Activated CD4-positive, alpha-beta T cell treated with anti-CD3 and anti-CD28 coated beads, Interleukin-2, amount 10 ng/mL, durations not matched to agents 7 days and 5 days (primary cell): ENCODE measurements at places on chromosomes 3 and 15.

GRCh38 chr3:128070898-128071591 lies 18.8 kb downstream of the SEC61A1 start:
- H3K4me3 ChIP-seq, result no peak overlapping the region
- H3K36me3 ChIP-seq, result peaks cover 42% of the 10 kb centered on the region
- peaks cover 10% of the 10 kb centered on the region for H3K4me1 ChIP-seq

GRCh38 chr3:53229171-53229570 lies 26.7 kb downstream of the TKT start:
- no peak for DNase-seq
- no peak overlapping the region for H3K27ac ChIP-seq
- no peak overlapping the region for H3K4me3 ChIP-seq
- H3K4me1 ChIP-seq, result peaks cover 2% of the 10 kb centered on the region

- DNase-seq, result no peak
- H3K27ac ChIP-seq, result peak overlapping the region; percentile 1
- H3K4me1 ChIP-seq, result peaks cover 46% of the 10 kb centered on the region
Measured at GRCh38 chr3:32453346-32453745, 49.3 kb downstream of the CMTM6 start.

DNA sequence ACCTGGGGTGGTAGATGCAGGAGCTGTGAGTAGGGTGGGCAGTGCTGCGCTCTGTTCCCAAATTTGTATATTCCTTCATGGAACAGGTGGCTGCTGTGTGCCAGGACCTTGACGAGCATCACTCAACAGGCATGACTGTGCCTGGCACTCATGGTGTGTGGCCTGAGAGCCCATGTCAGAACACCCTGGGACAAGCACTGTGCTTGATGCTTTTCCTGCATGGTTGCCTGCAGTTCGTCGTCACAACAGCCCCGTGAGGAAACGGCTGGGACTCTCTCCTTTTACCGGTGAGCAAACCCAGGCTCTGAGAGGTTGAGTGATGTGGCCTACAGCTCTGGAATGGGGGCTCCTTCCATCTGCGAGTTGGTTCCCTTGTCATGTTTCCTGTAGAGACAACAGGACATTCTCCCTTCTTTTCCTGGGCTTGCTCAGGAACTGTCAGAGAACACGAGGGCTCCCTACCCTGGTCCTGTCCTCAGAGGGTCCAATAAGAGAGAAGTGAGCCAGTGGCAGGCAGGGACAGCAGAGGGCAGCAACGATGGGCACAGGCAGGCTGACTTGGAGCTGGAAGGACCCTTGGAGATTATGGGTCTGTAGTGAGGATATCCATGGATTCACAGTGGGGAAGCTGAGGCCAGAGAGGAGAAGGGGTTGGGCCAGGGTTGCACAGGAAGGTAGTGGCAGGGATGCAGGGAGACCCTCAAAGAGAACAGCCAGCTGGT lies 37.4 kb downstream of the PRKCD start:
- no peak for DNase-seq
- no peak overlapping the region for H3K27ac ChIP-seq
- H3K27me3 ChIP-seq, result no peaks in the 10 kb centered on the region
- no peak overlapping the region for H3K4me3 ChIP-seq
- no peaks in the 10 kb centered on the region for H3K36me3 ChIP-seq

DNA sequence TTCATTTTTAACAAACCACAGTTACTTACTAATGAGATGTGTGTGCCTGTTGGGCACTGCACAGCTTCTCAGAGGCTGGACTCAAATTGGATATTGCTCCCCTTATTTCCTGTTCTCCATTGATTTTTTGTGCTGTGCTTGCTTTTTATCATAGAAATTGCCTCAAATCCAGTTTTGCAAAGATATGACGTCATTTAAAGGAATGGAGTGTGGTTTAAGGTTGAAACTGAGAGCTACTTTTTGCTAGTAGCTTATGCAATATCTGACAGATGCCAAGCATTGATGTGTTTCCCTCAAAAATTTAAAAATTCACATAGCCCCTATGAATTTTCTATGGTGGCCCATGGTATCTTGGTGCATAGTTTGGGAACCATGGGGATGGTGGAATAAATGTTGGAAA lies 67.7 kb upstream of the ROPN1 start:
- H3K4me3 ChIP-seq, result no peak overlapping the region
- H3K4me1 ChIP-seq, result no peaks in the 10 kb centered on the region
- peaks cover 17% of the 10 kb centered on the region for H3K27me3 ChIP-seq

GRCh38 chr3:146313746-146314111 lies 62.8 kb upstream of the PLSCR4 start:
- DNase-seq, result no peak
- no peaks in the 10 kb centered on the region for H3K4me1 ChIP-seq
- no peak overlapping the region for H3K27ac ChIP-seq
- H3K4me3 ChIP-seq, result no peak overlapping the region
- H3K27me3 ChIP-seq, result peaks cover 5% of the 10 kb centered on the region
- no peaks in the 10 kb centered on the region for H3K36me3 ChIP-seq

DNA sequence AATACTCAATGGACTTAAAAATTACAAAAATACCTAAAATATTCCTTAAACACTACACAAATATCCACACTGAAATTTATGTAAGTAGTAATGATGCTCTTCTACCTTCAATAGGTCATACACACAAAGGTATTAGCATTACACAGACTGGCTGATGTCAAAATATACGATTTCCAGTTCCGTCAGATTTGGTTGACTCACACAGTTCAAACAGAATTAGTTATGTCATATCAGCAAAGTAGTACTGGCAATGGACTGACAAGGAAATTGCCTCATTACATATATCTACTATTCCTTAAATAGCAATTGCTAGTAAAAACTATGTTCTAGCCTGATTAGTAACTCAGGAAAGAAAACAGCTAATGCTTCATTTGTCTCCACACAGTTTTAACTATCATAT lies 70.8 kb downstream of the ADAM10 start:
- H3K27me3 ChIP-seq, result no peaks in the 10 kb centered on the region
- no peak overlapping the region for H3K4me3 ChIP-seq
- H3K27ac ChIP-seq, result no peak overlapping the region
- DNase-seq, result no peak
- H3K4me1 ChIP-seq, result peaks cover 10% of the 10 kb centered on the region

GRCh38 chr3:134368751-134369105 lies 5.5 kb downstream of the AMOTL2 start:
- H3K4me1 ChIP-seq, result peaks cover 16% of the 10 kb centered on the region
- no peak overlapping the region for H3K27ac ChIP-seq
- DNase-seq, result no peak
- H3K36me3 ChIP-seq, result no peaks in the 10 kb centered on the region
- no peak overlapping the region for H3K4me3 ChIP-seq

DNA sequence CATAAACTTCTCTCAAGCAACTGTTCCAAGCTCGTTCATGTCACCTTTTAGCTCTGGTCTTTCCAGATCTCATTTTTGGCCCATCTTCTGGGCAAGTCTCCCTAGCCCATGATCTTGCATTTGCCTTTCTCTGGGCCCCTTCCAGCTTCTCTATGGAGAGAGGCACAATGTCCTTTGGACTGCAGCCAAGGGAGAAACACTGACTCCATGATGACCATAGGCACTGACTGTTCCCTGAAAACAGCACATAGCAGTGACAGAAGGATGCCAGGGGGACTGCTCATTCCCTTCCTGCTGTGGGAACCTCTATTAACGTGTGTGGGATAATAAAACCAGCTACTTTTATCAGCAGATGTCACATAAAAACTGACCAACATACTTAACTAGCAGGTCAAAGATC lies 60.3 kb downstream of the STRIT1 start:
- no peaks in the 10 kb centered on the region for H3K27me3 ChIP-seq
- H3K36me3 ChIP-seq, result no peaks in the 10 kb centered on the region
- H3K27ac ChIP-seq, result no peak overlapping the region
- H3K4me3 ChIP-seq, result no peak overlapping the region
- DNase-seq, result no peak

GRCh38 chr3:64860536-64860870 lies 172.7 kb upstream of the ADAMTS9 start:
- no peaks in the 10 kb centered on the region for H3K36me3 ChIP-seq
- no peak overlapping the region for H3K27ac ChIP-seq
- no peak for DNase-seq
- no peaks in the 10 kb centered on the region for H3K27me3 ChIP-seq
- H3K4me1 ChIP-seq, result no peaks in the 10 kb centered on the region

DNA sequence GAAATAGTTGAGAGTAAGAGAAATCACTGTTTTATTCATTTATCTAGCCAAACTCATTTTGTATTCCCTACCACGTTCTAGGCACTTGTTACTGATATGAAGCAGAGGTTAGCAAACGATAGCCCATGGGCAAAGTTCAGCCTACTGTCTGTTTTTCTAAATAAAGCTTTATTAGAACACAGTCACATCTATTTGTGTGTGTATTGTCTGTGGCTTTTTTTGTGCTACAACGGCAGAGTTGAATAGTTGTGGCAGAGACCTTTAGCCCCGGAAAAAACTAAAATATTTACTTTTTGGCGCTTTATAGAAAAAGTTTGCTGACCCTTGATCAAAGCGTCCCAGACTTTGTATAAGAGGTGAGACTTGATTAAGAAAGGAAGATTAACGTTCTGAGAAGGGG lies 289.1 kb upstream of the CFAP20DC start:
- no peak overlapping the region for H3K27ac ChIP-seq
- DNase-seq, result no peak
- no peak overlapping the region for H3K4me3 ChIP-seq
- H3K36me3 ChIP-seq, result no peaks in the 10 kb centered on the region
- no peaks in the 10 kb centered on the region for H3K27me3 ChIP-seq
- peaks cover 7% of the 10 kb centered on the region for H3K4me1 ChIP-seq

- H3K4me1 ChIP-seq, result peaks cover 4% of the 10 kb centered on the region
- no peaks in the 10 kb centered on the region for H3K27me3 ChIP-seq
- H3K4me3 ChIP-seq, result no peak overlapping the region
Measured at GRCh38 chr3:111362381-111363009, 179.5 kb upstream of the CD96 start.

DNA sequence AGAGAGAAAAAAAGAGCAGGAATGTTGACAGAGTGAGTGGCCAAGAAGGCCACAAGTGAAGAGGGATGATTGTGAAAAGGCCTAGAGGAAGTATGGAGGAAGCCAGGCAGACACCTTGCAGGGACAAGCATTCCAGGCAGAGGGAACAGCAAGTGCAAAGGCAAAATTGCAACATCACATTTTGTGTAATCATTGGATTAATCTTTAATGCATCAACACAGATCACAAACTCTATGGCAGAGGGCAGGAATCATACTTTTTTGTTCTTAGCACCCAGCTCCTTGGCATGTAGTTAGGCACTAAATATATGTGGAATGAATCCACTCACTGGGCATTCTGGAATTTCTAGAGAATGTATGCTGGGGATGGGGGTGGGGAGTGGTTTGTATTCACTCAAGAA lies 312.1 kb upstream of the PROK2 start:
- no peak overlapping the region for H3K27ac ChIP-seq
- peaks cover 39% of the 10 kb centered on the region for H3K4me1 ChIP-seq
- no peak overlapping the region for H3K4me3 ChIP-seq

DNA sequence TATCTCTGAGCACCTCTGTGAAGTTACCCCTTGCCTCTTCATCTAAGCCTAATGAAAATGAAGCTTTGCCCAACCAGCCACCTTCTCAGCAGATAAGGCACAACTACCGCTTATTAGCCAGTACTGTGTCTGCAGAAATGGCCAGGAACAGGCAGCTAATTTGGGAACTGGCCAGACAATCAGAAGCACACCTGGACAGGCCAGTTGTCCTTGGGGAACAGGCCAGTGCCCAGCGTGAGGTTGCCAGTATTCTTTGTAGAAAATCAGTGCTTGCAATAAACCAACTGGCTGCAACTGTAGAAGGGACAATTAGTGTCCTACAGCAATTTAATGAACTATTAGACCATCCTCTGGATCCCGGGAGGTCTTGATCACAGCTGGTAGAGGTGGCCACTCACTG lies 10.4 kb upstream of the TMEM87A start:
- DNase-seq, result no peak
- peaks cover 6% of the 10 kb centered on the region for H3K36me3 ChIP-seq

GRCh38 chr3:132032959-132033358 lies 1.9 kb downstream of the CPNE4 start:
- DNase-seq, result no peak
- H3K36me3 ChIP-seq, result no peaks in the 10 kb centered on the region
- no peak overlapping the region for H3K27ac ChIP-seq
- no peak overlapping the region for H3K4me3 ChIP-seq

DNA sequence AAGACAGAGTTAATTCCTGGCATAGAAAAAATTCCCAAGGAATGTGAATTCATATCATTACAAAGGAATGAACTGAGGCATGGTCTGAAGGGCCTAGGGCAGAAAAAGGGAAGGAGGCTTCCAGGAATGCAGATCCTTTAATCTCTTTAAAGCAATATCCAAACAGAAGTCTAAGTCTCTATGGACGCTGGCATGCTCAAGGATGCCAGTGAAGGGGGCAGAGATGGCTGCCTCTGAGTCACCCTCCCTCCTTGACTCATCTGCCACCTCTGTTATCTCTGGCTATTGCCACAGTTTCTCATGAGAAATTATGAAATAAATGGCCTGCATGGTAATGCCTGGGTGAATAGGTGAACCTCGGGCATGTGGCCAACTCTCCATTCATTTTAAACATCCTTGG lies 96.3 kb upstream of the BCL6 start:
- no peak for DNase-seq
- no peaks in the 10 kb centered on the region for H3K36me3 ChIP-seq
- H3K4me1 ChIP-seq, result peaks cover 2% of the 10 kb centered on the region
- H3K27ac ChIP-seq, result no peak overlapping the region
- H3K27me3 ChIP-seq, result peaks cover 4% of the 10 kb centered on the region
- no peak overlapping the region for H3K4me3 ChIP-seq

GRCh38 chr15:94235646-94236045 lies 4.3 kb downstream of the MCTP2 start:
- no peaks in the 10 kb centered on the region for H3K27me3 ChIP-seq
- no peak for DNase-seq
- no peak overlapping the region for H3K27ac ChIP-seq
- no peak overlapping the region for H3K4me3 ChIP-seq
- H3K4me1 ChIP-seq, result peaks cover 79% of the 10 kb centered on the region
- H3K36me3 ChIP-seq, result peaks cover 16% of the 10 kb centered on the region

DNA sequence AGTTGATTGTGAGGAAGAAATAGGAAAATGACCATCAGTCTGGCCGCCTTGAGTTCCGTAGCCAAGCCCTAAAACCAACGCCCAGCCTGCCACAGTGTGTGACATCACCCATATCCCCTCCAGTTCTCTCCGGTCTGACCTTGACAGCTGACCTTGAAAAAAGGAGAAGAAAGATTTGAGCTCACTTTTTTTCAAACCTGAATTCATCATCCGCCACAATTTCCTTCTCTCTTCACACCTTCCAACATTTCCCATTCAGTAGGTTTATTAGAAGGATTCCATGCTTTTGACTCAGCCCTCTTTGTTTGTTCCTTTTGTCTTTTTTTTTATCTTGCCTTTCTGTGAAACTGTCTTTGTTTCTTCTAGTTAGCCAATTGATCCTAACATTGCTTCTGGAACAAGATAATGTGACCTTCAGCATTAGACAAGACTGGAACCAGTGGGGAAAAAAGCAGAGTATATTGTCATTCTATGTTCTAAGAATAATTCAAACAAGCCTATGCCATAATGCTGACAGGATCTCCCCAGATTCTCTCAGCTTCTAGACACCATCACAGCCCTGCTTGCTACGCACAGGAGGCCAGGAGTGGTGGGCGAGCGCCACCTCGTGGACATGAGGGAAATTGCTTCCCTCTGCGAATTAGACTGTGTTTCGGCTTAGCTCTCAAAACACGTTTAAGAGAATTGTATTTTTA lies 283.1 kb downstream of the FGF12 start:
- H3K4me3 ChIP-seq, result no peak overlapping the region
- H3K27ac ChIP-seq, result no peak overlapping the region
- no peaks in the 10 kb centered on the region for H3K4me1 ChIP-seq
- DNase-seq, result peak; percentile 58
- H3K27me3 ChIP-seq, result peaks cover 8% of the 10 kb centered on the region
